Epithelial cell of esophagus (primary cell): ENCODE measurements at places on chromosomes 16 and 17.

DNA sequence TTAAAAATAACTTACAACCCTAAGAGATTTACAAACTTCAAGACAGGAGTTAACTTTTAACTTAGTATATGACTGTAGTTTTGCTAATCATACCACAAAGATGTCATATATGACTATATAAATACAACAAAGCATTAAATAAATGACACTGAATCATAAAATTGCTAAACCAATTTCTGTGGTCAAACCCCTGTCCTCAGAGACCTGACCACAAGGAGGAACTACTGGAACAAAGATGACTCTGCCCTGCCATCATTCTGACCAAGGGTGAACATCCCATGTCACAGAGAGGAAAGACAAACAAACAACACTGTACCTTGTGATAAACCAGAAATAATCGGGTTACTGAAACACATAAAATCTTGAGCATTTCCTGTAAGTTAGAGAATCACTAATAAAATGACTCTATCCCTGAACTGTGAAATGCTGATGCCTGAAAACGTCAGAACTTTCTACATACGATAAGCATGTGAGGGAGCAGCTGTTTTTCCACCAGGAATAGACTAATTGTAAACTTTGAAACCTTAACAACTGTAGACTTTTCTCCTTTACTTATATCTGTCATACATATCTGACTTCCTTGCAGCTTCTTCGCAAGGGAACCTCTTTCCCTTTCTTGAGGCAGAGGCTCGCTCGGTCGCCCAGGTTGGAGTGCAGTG lies 47.9 kb downstream of the WDR59 start:
- DNase-seq: no peak

DNA sequence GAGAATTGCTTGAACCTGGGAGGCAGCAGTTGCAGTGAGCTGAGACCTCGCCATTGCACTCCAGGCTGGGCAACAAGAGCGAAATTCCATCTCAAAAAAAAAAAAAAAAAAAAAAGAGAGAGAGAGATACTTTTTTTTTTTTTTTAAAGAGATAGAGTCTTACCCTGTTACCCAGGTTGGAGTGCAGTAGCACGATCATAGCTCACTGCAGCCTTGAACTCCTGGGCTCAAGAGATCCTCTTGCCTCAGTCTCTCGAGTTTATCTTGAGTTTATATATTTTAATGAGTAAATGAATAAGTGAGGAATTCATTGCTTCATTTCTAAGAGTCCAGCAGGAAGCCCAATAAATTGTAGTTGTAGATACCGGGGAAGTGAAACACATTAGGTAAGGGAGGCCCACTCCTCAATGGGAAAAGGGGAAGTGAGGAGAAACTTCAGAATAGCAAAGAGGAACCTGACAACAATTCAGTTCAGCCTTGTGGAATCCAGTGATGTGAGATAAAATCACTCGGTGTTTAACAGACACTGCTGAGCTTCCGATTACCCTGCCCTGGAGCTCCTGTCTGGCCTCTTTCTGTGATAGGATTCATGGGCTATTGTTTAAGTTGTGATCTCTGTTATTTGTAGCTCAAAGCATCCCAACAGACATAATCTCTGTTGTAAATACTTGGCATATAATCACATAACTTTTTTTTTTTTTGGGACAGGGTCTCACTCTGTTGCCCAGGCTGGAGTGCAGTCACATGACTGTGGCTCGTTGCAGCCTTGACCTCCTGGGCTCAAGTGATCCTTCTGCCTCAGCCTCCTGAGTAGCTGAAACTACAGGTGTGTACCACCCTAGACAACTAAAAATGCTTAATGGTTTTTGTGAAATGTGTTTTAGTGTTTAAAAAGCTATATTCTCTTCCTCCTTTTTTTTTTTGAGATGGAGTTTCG lies 15.8 kb upstream of the ITGAM start:
- DNase-seq: no peak

DNA sequence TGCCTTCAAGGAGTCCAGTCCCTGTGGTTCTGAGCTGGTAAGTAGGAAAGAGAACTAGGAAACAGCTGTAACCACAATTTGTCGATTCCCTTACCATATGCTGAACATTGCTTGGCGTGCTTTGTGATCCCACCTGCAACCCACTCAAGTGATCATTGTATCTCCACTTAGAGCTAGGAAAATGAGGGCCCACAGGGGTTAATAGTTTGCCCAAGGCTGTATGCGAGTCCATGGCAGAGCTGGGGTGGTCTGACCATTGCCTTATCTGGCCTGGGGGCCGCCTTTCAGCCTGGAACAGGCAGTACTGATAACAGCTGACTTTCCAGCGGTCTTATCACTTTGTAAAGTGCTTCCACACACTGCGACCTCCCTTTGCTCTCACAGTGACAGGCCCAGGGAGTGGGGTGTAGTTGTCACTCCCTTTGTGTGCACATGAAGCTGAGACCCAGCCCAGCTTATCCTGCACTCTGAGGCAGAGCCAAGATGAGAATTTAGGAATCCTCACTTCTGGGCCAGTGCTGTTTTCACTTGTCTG lies 9.8 kb downstream of the MYL4 start:
- no peak for DNase-seq

DNA sequence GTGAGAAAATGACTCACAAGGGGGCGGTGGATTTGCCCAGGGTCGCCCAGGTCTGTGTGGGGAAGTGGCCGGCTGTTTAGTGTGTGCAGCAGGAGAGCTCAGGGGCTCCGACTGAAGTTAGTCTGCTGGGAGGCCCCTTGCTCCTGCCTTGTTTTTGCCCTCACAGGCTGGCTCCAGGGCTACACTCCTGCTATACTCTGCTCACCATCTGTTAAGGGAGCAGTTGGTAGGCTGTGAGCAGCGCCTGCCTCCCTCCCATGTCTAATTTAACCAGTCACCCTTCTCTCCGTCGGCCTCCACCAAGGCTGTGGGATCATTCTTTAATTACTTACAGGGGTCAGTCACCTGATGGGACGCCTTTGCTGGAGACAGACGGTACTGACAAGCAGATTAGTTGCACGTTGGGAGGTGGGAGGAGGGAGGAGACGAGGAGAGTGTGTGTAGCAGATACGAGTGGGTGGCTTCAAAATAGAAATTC lies 35.5 kb downstream of the KSR1 start:
- no peak for DNase-seq

GRCh38 chr16:2535625-2536013 lies 2.2 kb upstream of the PDPK1 start:
- no peak for DNase-seq

- DNase-seq: peak; percentile 55
These were observed at the start of gene ZNF629 for GRCh38 chr16:30786936-30787612. ZNF629 (minus strand) TSS chr16:30787205; CDS start chr16:30784482, 2,723 bp downstream.

- no peak for DNase-seq
These were observed 123.9 kb downstream of the KCNJ12 start for GRCh38 chr17:21500064-21500463.

GRCh38 chr16:46973996-46974324 lies 486 bp upstream of the DNAJA2 start:
- no peak for DNase-seq

- peak; percentile 32 for DNase-seq
These were observed 37.9 kb downstream of the LYRM1 start for GRCh38 chr16:20938426-20938825.
